Fibroblast of skin of left quadriceps (primary cell): ENCODE measurements at places on chromosomes 4 and X.

- DNase-seq: no peak
These were observed 32.7 kb downstream of the METAP1 start for GRCh38 chr4:99028187-99028586.

- no peak for DNase-seq
These were observed 207.8 kb downstream of the ADGRL3 start for GRCh38 chr4:61407642-61408618.

- no peak for DNase-seq
These were observed 1.5 kb downstream of the AFP start for GRCh38 chr4:73437558-73437956.

DNA sequence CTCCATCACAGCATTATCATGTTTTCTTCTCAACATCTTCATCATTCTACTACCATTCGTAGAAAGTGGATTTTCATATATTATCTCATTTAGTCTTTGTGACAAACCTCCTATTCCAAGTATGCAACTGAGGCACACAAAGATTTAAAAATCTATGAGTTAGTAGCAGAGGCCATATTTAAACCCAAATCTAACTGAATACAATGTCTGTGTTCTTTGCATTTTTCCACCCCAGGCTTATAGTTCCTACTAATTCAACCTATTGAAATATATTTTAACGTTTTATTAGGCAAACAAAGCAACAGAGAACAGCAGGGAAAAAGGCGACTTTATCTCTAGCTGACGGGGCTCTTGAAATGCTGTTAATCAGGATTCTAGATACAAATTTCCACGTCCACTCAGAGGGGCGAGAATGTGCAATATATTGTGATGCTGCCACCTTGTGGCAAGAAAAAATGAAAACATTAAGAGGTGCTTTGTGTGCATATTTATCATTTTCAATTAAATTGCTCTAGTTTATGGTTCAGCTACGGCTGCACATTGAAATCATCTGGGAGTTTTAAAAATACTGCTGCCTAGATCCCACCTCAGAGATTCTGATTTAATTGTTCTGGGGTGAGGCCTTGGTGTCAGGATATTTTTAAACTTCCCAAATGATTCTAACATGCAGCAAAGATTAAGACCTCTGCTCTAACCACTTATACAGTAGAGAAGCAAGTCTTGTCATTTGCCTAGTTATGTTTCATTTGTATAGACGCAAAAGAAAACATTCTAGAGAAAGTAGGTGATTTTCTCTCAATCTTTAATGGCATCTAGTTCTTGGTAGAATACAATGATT, 315.9 kb downstream of the MAPK10 start:
- DNase-seq: peak; percentile 48

GRCh38 chrX:101232316-101232715, 12.7 kb downstream of the DRP2 start:
- no peak for DNase-seq

- no peak for DNase-seq
These were observed 760 bp downstream of the UGT8 start for GRCh38 chr4:114599231-114599902.

- DNase-seq: peak; percentile 32
These were observed 107.1 kb downstream of the NSUN7 start for GRCh38 chr4:40856840-40857362.

GRCh38 chr4:30160140-30160539, 560.0 kb upstream of the PCDH7 start:
- DNase-seq: no peak

DNA sequence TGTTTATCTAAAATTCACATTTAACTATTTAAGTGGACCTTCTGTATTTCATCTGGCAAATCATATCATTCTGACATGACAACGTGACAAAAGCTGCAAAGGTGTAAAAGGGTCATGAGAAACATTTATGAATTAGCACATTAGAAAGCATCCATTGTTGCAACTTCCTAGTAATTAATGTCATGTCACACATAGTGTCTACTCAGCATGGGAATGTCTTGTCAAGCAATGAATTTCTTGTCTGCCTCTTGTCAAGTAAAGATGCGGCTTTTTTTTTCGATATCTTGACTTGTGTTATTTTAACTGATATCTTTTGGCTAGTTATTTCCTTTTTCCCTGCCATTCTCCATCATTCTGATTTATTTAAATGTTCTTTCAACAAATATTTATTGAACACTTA, 463.5 kb upstream of the CXorf51B start:
- no peak for DNase-seq

GRCh38 chr4:137359691-137360315, 172.5 kb downstream of the PCDH18 start:
- DNase-seq: peak; percentile 82
